Activated CD4-positive, alpha-beta T cell treated with anti-CD3 and anti-CD28 coated beads, Interleukin-10, Interleukin-2, amounts not matched to agents 100 ng/mL and 50 ng/mL, durations not matched to agents 16 hours and 8 hours (primary cell): ENCODE measurements at places on chromosomes 5 and 9.
A peak's percentile ranks its signal among the peaks of the same experiment; 100 is the strongest.

DNA sequence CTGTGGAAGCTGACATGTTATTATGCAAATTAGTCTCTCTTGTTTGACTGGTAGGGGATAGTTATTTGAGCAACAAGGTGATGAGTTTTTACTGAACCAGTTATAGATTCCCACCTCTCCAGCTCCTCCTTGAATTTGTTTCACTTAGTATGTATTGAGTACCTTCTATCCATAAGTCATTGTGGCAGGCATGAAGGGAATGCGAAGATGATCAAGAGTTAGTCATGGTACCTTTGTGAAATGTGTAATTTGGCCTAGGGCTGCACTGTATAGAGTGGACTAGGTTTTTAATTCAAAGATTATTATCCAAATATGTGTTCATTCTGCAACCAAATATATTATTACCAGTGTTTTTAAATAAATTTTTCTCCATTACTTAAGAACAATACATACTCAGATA lies 110.1 kb downstream of the HACD4 start:
- no peak for DNase-seq

GRCh38 chr9:92486371-92486770 lies 4.1 kb upstream of the ASPN start:
- DNase-seq, result no peak

GRCh38 chr5:44885903-44886302 lies 77.2 kb downstream of the MRPS30 start:
- DNase-seq, result peak; percentile 59

DNA sequence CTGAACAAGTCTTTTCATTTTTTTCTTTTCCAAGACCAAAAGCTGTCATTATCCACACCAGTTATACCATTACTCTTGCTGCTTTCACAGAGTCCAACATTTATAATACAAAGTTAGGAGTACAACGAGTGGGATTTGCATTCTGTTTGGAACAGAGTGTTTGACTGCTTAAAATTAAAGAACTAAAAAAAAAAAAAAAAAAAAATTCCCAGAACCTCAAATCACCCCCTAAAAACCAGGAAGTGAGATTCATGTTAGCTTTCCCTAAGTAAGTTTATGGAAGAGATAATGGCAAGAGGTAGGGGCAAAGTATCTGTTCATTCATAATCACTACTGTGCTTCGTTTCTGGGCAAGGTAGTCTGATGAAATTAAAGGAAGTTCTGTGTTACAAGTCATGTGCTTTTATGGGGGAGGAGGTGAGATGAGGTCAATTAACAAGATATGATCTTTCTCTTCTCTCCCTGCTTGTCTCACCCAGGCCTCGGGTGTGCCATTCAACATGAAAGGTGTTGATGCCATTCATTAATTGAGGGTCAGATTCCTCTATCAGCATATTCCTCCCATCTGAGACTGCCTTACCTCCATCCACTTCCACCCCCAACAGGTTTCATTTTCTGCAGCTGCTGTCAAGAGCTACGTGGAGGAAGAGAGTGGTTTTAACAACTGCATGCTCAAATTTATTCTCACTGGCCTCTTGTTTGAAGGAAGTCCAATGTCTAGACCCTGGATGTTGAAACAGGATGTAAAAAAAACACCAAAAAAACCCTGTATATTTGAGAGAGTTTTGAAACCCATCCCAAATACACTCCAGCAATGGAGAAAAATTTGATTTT lies 58.1 kb downstream of the MARCHF3 start:
- DNase-seq, result peak; percentile 41

DNA sequence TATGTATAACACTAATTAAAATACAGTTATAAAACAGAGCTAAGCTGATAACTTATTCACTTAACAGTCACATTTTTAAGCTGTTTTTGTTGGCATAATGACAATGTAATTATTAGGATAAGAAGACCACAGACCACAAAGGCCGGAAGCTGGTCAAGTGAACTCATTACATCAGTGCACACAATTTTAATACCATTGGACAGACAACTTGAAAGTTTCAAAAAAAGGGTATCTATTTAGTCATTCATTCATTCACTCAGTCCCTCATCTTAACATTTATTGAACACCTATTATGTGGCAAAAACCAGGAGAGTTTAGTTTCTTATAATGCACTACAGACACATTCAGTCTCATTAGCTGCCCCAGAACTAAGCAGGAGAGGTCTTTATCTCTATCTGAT lies 11.6 kb downstream of the ERP44 start:
- DNase-seq, result peak; percentile 26

DNA sequence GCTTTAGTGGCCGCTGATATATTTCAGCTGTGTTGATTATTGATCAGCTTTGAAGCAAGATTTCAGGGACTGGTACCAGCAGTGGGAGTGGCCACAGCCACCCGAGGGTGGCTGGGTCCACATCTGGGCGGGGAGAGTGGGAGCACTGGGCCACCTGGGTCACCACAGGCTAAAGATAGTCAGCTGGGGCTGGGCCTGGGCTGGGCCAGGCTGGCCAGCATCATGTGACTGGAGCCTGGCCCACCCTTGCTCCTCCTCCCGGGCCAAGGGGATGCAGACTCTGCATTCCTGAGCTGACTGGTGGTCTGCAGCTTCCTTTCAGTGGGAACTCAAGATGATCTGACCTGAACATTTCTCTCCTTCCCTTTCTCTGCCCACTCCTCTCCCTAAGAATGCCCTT lies 27.1 kb downstream of the LARP1 start:
- no peak for DNase-seq

- DNase-seq, result no peak
Measured at GRCh38 chr5:4575608-4576007, 564.5 kb upstream of the ADAMTS16 start.
